OCI-LY7 (cell line): ENCODE measurements at places on chromosomes 1 and 21.

DNA sequence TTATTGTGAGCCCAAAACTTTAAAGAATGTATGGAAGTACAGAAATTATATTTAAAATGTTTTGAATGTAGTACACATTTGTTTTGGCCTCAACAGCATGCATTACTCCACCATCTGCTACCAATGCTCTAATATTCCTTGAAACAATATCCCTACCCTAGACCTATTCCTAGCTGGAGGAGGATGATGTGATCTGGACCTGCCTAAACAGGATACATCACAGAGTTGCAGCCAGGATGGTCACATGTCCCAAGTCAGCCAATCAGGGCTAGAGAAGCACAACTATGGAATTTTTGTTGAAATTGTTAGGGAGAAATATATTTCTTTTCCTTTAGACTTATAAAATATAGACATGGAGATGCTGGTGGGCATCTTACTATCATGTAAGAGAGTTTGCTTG, 623.3 kb upstream of the NR5A2 start:
- no peak for DNase-seq

DNA sequence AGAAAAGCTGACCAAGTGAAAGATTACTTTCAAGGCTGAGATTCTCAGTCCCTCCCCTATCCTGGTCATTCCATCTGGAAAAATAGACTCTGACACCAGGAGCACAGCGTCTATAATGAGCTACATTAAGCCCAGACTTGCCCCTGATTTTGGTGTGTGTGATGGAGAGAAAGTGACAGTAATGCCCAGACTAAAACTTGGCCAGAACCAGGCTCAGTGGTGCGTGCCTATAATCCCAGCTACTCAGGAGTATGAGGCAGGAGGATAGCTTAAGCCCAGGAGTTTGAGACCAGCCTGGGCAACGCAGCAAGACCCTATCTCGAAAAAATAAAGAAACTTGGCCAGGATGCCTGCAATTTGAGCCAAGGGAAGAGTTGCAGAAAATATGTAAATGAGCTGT, 15.9 kb downstream of the PLEKHA6 start:
- no peak for DNase-seq

- DNase-seq: no peak
These were observed 9.2 kb upstream of the SLAMF8 start for GRCh38 chr1:159817276-159818041.

- DNase-seq: no peak
These were observed 18.4 kb downstream of the GNB1 start for GRCh38 chr1:1872329-1872994.

GRCh38 chr1:90841473-90841872, 124.4 kb upstream of the BARHL2 start:
- no peak for DNase-seq
